Fibroblast of skin of left quadriceps (primary cell): ENCODE measurements at places on chromosomes 2 and 18.

- DNase-seq = no peak
Observed at GRCh38 chr2:119766944-119767343, 7.2 kb downstream of the PTPN4 start.

GRCh38 chr2:10906926-10907625, 4.7 kb upstream of the KCNF1 start:
- no peak for DNase-seq

GRCh38 chr2:99445065-99445464, 44.8 kb downstream of the REV1 start:
- no peak for DNase-seq

- DNase-seq = no peak
Observed at GRCh38 chr2:39266916-39267434, 23.2 kb upstream of the CDKL4 start.
